ENCODE measurements at places on chromosomes 1 and 21.

DNA sequence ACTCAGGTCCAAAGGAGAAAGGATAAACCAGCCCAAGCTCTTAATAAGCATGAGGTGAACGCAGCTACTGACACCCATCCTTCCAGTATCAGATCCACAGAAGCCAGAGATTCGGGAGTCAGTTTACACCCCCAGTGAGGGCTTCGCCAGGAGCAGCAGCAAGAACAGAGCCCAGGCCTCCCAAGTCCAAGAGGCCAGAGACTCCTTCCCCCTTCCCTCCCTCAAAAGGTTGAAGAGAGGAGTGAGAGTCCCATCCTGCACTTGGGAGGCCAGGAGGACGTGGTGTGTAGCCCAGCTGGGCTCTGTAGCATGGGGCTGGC lies 72.8 kb downstream of the MRPL37 start:
- DNase-seq = no peak

DNA sequence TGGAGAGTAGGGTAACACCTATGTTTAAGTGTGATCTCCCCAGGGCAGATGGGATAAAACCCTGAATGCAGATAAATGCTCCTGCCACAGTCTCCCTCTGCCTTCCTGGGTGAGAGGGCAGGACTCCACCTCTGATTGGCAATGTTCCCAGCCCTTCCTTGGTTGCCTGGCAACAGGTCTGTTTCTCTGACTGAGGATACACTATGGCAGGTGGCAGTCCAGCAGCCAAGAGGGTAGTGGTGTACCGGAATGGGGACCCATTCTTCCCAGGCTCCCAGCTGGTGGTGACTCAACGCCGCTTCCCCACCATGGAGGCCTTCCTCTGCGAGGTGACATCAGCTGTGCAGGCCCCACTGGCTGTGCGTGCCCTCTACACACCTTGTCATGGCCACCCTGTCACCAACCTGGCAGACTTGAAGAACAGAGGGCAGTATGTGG lies at the start of gene DCDC2B:
Gene DCDC2B, plus strand, starts transcription at position 199 of the 438 bp plus-strand sequence. Its CDS starts 5 bp downstream, at position 204.
- DNase-seq = no peak

DNA sequence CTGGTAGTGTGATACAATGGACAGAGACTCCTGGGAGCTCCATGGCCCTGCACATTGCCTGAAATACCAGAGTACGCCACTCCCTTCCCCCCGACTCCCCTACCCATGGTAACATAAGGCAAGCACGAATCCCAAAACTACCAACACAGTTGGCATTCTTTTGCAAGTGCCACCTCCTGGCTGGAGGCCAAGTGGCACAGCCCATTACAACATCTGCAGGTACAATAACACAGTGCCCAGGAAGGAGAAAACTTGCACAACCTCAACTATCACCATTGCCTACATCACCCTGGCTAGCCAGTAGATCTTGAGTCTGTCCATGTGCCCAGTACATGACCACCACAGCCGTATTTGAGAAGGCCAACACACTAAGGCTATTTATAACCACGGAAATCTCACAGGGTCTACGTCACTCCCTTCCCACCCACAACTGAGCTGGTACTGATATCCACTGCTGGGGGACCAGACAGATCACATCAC lies 11.7 kb downstream of the ADAMTS1 start:
- no peak for DNase-seq

DNA sequence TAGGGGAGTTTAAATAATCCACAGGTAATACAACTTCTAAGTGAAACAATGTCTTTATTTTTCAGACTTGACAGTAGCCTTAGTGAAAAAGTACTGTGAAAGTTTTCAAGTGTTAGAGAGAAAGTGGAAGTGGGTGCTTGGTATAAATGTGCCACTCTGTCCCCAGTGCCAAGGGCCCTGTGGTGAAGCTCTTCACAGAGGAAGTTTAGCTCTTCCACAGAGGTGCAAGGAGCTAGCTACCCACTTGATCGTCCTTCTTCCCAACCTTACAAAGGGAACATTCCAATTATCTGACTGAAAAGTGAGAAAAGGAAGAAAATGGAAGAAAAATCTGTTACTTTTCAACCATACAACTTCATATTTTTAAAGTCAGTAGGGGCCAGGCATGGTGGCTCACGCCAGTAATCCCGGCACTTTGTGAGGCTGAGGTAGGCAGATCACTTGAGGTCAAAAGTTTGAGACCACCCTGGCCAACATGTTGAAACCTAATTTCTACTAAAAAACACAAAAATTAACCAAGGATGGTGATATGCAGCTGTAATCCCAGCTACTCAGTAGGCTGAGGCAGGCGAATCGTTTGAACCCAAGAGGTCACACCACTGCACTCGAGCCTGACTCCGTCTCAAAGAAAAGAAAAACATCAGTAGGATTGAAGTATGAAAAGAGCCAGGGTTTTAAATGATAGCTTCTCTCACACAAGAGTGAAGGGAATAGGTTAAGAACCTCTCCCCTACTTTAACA lies 41.0 kb upstream of the PTPRC start:
- DNase-seq = no peak

GRCh38 chr1:28115267-28115666 lies 26.9 kb upstream of the EYA3 start:
- DNase-seq = peak; percentile 64

- DNase-seq = no peak
Measured at GRCh38 chr1:145985502-145986439, 10.6 kb downstream of the TXNIP start.

DNA sequence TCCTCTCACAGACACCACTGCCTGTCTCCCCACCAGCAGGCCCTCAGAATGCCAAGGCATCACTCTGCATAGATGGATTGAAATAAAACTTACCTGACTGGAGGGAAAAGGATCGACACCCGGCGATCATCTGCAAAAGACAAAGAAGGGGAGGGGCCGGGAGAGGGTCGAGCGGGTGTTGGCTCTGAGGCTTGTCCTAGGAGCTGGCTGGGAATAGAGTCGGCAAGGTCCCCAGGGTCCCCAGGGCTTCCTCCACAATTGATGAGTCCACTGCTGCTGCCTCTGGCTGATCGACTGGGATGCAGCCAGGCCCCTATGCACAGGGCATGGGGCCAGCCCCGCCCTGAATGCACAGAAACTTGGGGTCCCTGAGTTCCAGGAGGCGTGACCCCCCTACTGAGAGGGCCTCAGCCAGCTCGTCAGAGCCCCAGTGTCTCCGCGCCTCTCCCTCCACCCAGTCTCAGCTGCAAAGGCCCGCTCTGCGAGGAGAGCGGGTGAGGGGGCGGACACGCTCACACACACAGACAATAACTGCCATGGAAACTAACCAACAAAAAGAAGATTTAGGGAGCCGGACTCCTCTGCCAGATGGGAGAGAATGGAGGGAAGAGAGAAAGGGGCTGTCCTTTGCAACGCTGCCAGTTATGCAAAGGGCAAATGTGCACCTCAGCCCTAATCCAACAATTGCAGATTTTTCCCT lies at the start of gene KLHDC8A:
Gene KLHDC8A, minus strand, starts transcription at position 483 of the 700 bp plus-strand sequence. CDS start 13,318 bp downstream, outside the sequence.
- DNase-seq = no peak

All from activated CD4-positive, alpha-beta T cell treated with anti-CD3 and anti-CD28 coated beads for 48 hours (primary cell).